ENCODE measurements at places on chromosomes 6 and 20. TPM values are rescaled to one million over a fixed set of nuclear protein-coding genes. Genes with fewer than 3 reads are reported as not detected.
A peak's percentile ranks its signal among the peaks of the same experiment; 100 is the strongest.

ADGRF4 gene
- not detected for polyA plus RNA-seq

SMOC2 gene
- 7.1 TPM for polyA plus RNA-seq

LMBRD1 gene
- 50.5 TPM for polyA plus RNA-seq

MOCS3 gene
- 0.72 TPM for polyA plus RNA-seq

GSTA2 gene
- polyA plus RNA-seq = 30.4 TPM

RPS10 gene
- 1,334 TPM for polyA plus RNA-seq

JPH2 gene
- polyA plus RNA-seq = 0.31 TPM

ZNF165 gene
- polyA plus RNA-seq = 2.8 TPM

DLL1 gene
- polyA plus RNA-seq = 21.6 TPM

CASS4 gene
- 0.31 TPM for polyA plus RNA-seq

DNA sequence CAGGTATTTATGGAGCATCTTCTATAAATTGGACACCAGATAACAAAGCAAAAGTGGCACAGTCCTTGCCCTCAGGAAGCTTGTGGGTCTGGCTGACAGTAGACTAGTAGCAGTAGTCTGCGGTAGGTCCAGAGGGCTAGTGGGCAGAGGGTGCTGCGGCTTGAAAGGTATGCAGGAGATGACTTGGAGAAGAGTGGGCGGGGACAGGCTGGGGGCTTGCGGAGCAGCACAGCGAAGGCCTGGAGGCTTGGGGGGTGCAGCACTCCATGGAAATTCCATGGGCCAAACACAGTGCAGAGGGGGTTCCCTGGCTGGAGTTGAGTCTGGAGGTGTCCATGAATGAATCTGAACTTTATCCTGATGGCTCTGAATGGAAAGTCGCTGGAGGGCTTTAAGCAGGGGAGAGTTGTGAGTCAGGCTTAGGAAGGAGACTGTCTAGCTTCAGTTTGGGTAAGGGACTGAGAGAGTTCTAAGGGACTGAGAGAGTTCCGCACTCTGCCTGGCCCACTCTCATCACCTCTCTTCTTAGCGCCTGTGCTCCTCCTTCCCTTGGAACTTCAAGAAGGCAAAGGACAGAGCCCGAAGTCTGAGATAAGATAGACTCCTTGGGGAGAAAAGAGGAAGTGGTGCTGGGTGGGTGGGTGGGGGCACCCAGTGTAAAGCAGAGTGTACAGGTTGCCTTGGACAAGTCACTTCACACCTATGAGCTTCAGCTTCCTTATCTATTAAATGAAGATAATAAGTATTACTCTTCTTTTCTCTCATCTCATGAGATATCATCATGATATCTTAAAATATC, 8.8 kb downstream of the PKIG start:
- H3K27me3 ChIP-seq = no peaks in the 10 kb centered on the region
- no peak for DNase-seq
- no peaks in the 10 kb centered on the region for H3K36me3 ChIP-seq
- H3K4me1 ChIP-seq = no peaks in the 10 kb centered on the region

- no peak for DNase-seq
- H3K36me3 ChIP-seq = no peaks in the 10 kb centered on the region
- no peak overlapping the region for H3K27ac ChIP-seq
- H3K27me3 ChIP-seq = no peaks in the 10 kb centered on the region
- H3K4me1 ChIP-seq = no peaks in the 10 kb centered on the region
Measured at GRCh38 chr6:6880745-6881437, 226.9 kb upstream of the RREB1 start.

- no peak overlapping the region for H3K4me3 ChIP-seq
- no peak overlapping the region for H3K27ac ChIP-seq
- no peaks in the 10 kb centered on the region for H3K27me3 ChIP-seq
Measured at GRCh38 chr6:5498579-5498899, 237.2 kb downstream of the FARS2 start.

DNA sequence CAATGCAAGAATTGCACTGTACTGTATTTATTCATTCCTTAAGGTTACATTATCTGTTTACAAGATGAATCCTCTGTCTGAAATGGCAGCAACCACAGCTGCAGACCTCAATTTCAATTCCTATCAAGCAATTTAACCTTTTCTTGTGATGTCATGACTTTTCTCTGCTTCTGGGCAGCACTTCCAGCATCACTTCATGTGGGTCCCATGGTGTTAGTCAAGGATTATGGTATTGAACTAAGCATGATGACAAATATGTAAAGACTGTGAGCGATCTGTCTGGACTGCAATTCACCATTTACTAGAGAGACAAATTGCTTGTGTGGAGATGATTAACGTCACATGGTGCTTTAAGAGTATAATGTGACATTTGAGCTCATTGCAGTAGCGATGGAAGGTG, 90.5 kb upstream of the CCN2 start:
- H3K27ac ChIP-seq = no peak overlapping the region
- no peak for DNase-seq

GRCh38 chr6:11386323-11386722, 151.2 kb upstream of the TMEM170B start:
- no peak overlapping the region for H3K4me3 ChIP-seq
- H3K36me3 ChIP-seq = no peaks in the 10 kb centered on the region
- no peaks in the 10 kb centered on the region for H3K27me3 ChIP-seq
- no peaks in the 10 kb centered on the region for H3K4me1 ChIP-seq
- H3K27ac ChIP-seq = no peak overlapping the region

- H3K4me3 ChIP-seq = no peak overlapping the region
- no peaks in the 10 kb centered on the region for H3K36me3 ChIP-seq
- no peaks in the 10 kb centered on the region for H3K4me1 ChIP-seq
- H3K27ac ChIP-seq = no peak overlapping the region
- DNase-seq = no peak
- no peaks in the 10 kb centered on the region for H3K27me3 ChIP-seq
Measured at GRCh38 chr6:119226089-119226488, 123.5 kb downstream of the MAN1A1 start.

GRCh38 chr6:10883312-10884244, 1.7 kb upstream of the GCM2 start:
- DNase-seq = no peak
- H3K27ac ChIP-seq = no peak overlapping the region
- H3K27me3 ChIP-seq = peaks cover 4% of the 10 kb centered on the region
- no peaks in the 10 kb centered on the region for H3K36me3 ChIP-seq

GRCh38 chr6:35076997-35077712, 64.0 kb downstream of the TCP11 start:
- H3K4me3 ChIP-seq = no peak overlapping the region
- no peaks in the 10 kb centered on the region for H3K4me1 ChIP-seq
- H3K27me3 ChIP-seq = no peaks in the 10 kb centered on the region
- no peaks in the 10 kb centered on the region for H3K36me3 ChIP-seq
- DNase-seq = no peak

- no peak overlapping the region for H3K27ac ChIP-seq
- DNase-seq = no peak
- no peaks in the 10 kb centered on the region for H3K27me3 ChIP-seq
- H3K4me3 ChIP-seq = no peak overlapping the region
- H3K36me3 ChIP-seq = no peaks in the 10 kb centered on the region
- H3K4me1 ChIP-seq = no peaks in the 10 kb centered on the region
Measured at GRCh38 chr20:38217791-38218565, 42.6 kb downstream of the KIAA1755 start.

DNA sequence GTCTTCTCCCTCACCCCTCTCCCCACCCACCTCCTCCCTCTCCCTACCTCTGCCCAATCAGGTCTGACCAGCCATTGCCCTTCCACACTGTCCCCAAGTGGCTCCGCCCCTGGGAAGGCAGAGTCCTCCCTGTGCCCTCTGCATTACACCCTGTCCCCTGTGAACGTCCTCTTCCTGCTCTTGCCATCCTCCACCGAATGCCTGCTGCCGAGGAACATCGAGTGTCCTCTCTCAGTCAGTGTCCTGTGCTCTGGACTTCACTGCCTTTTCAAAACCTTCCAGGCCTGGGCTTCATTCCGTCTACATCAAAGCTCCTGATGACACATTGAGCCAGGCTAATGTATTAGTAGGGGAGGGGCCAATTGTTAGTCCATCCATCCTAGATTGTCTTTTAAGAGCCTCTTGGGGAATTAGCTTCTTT, 3.3 kb upstream of the PACSIN1 start:
- DNase-seq = no peak
- no peaks in the 10 kb centered on the region for H3K36me3 ChIP-seq
- H3K27me3 ChIP-seq = no peaks in the 10 kb centered on the region
- H3K4me3 ChIP-seq = no peak overlapping the region

DNA sequence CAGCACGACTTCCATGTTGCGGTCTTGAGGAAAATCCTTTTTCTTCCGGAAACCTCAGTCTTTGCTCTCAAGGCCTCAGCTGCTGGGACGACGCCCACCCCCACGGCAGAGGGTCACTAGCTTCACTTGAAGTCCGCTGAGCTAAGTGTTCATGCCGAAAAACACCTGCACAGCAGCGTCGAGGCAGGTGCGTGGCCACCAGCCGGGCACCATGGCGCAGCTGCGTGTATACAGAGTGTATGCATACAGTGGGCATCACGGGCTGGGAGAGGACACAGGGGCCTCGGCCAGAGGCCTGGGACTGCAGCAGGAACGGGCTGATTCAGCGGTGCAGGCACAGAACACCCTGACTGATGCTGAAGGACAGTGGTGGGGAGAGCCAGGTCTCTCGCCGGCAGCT, 20.1 kb downstream of the KCNQ2 start:
- no peak overlapping the region for H3K4me3 ChIP-seq
- H3K4me1 ChIP-seq = no peaks in the 10 kb centered on the region
- H3K36me3 ChIP-seq = no peaks in the 10 kb centered on the region
- H3K27ac ChIP-seq = no peak overlapping the region
- DNase-seq = no peak

- H3K4me3 ChIP-seq = no peak overlapping the region
- H3K4me1 ChIP-seq = no peaks in the 10 kb centered on the region
- no peak overlapping the region for H3K27ac ChIP-seq
- DNase-seq = no peak
- H3K36me3 ChIP-seq = no peaks in the 10 kb centered on the region
Measured at GRCh38 chr20:13338097-13338661, 117.1 kb downstream of the ISM1 start.

- H3K36me3 ChIP-seq = no peaks in the 10 kb centered on the region
- H3K4me3 ChIP-seq = no peak overlapping the region
- no peak overlapping the region for H3K27ac ChIP-seq
- no peak for DNase-seq
- H3K27me3 ChIP-seq = no peaks in the 10 kb centered on the region
Measured at GRCh38 chr6:152973916-152974315, 8.9 kb downstream of the FBXO5 start.

- H3K27me3 ChIP-seq = no peaks in the 10 kb centered on the region
- H3K4me1 ChIP-seq = peaks cover 56% of the 10 kb centered on the region
- H3K4me3 ChIP-seq = no peak overlapping the region
- peak; percentile 56 for DNase-seq
- H3K36me3 ChIP-seq = no peaks in the 10 kb centered on the region
- peak overlapping the region; percentile 20 for H3K27ac ChIP-seq
Measured at GRCh38 chr6:41577356-41578216, 31.4 kb downstream of the FOXP4 start.

DNA sequence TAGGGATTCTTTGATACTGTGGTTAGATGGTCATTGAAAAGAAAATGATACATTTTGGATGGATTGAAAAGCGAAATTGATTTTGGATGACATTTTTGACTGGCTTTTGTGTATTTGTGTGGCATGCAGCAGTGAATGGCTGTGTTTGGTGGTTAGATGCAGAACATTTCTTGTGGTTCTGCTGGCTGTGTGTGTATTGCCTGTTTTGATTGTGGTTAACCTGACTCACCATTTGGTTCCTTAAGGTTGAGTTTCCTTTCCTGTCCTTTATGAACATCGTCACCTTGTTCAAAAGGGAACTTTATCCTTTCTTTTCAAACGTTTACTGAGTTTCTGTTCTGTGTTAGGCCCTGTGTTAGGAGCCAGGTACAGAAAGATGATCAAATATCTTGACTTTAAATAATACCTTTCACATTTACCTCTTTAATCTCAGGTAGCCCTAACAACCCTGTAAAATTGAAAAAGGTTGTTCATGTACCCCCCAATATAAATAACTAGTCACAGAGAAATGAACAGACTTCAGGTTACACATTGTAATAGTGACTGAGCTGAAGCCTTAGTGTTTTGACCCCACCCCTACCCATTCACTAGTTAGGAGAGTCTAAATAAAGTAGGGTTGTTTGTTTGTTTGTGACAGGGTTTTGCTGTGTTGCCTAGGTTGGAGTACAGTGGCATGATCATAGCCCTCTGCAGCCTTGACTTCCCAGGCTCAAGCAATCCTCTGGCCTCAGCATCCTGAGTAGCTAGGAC, 23.8 kb downstream of the ANKS1A start:
- H3K27me3 ChIP-seq = no peaks in the 10 kb centered on the region
- no peak for DNase-seq
- peaks cover 5% of the 10 kb centered on the region for H3K4me1 ChIP-seq
- no peaks in the 10 kb centered on the region for H3K36me3 ChIP-seq

DNA sequence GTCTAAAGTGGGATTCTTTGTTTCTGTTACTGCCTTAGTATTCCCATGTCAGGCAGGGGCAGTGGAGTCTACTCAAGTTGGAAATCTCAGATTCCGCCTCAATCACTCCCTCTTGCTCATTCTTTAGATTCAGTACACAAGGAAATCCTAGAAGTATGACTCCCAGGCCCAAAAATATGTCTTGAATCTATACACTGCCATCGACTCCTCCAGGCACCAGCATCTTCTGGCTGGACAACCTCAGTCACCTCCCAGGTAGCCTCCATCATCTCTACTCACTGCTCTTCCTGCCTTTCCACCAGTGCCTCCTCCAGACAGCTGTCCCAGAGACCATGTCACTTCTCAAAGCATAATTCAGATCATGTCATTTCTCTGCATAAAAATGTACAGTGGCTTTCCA, 329.9 kb downstream of the CDC5L start:
- H3K27me3 ChIP-seq = no peaks in the 10 kb centered on the region
- no peak overlapping the region for H3K27ac ChIP-seq

- H3K4me3 ChIP-seq = no peak overlapping the region
- H3K4me1 ChIP-seq = no peaks in the 10 kb centered on the region
Measured at GRCh38 chr6:82712826-82713225, 349.2 kb downstream of the TPBG start.

DNA sequence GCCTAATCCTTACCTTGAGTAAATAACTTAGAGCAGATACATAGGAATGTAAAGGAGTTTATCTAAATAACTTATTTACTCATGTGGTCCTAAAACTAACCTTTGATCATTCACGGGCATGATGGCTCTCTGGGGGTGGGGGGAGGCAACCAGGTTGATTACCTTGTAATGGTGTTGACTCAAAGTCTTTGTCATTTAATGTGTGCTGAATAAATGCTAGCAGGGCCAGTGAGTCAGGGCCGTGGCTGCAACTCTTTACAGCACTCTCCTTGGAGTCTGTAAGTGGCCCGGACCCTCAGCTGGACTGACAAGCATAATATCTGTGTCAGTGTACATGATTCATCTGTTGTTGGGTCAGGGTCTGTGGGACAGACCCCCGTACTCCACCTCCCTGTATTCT, 203.0 kb downstream of the EPM2A start:
- no peak overlapping the region for H3K4me3 ChIP-seq
- H3K27ac ChIP-seq = no peak overlapping the region
- no peaks in the 10 kb centered on the region for H3K27me3 ChIP-seq
- no peaks in the 10 kb centered on the region for H3K36me3 ChIP-seq

DNA sequence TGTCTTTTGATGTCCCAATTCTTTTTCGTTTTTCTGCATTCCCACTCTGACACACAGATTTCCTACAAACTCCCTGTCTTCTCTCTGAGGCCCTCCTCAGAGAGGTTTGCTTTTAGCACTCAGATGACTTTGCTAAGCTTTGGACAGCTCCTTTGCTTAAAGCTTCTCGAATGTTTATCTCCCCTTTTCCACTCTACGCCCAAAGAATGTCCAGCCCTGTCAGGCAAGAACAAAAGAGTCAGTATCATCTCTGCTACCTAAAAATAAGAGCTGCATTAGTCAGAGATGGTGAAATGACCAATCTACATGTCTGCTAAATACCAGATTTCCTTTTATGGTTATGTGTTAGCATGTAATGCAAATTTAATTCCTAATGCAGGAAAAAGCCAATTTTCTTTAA, 56.8 kb downstream of the PREP start:
- no peak overlapping the region for H3K4me3 ChIP-seq
- H3K27me3 ChIP-seq = no peaks in the 10 kb centered on the region
- no peak for DNase-seq
- H3K36me3 ChIP-seq = no peaks in the 10 kb centered on the region
